ENCODE measurements at places on chromosomes 6 and 20.

GRCh38 chr20:22341508-22341907 is 242.9 kb downstream of the FOXA2 start:
- DNase-seq = peak; percentile 8

- DNase-seq = no peak
Measured at GRCh38 chr6:156867121-156867520, 89.9 kb downstream of the ARID1B start.

DNA sequence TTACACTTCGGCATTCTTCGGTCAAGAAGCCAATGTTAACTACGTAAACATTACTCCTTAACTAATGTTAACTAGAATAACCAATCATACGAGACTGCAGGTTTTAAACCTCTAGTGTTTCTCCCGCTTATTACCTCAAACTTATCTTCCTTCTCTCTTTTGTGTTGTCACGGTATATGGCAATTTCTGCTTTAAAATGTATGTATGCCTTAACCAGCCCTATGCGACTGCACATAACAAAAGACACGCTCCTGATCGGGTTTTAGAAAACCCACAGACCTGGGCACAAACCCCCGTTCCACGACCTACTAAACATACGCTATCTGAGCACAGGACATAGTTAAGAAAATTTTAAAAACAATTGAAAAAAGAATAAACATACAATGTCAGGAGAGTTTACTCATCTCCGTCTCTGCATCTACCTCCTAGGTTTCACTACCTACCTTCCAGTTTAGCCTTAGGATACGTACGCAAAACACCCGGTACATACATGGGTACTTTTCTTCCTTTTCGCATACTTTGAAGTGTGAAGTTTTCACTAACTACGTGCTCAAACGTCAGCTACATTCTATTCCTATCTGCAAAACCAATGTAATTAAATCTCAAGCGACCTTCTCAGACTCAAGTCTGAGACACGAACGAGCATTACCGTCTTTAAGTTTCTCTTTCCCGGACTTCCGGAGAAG is 1.1 kb downstream of the CD164 start:
- peak; percentile 54 for DNase-seq

DNA sequence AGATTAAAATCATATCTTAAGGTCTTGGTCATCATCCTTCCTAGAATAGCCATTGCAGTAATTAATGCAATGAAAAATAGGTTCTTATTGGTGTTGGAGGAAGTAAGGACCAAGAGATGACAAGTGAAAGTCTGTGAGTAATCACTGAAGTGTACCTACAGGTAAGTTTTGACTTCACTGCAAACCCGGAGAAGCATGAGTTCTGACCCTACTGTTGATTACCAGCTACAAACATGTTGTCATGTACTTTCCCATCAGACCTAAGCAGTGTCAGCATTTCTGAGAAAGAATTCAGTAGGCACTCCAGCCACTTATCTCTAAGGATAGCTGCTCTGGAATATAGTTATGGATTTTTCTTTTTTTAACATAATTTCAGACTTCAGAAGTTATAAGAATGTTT is 280.9 kb downstream of the ZFAND3 start:
- no peak for DNase-seq

DNA sequence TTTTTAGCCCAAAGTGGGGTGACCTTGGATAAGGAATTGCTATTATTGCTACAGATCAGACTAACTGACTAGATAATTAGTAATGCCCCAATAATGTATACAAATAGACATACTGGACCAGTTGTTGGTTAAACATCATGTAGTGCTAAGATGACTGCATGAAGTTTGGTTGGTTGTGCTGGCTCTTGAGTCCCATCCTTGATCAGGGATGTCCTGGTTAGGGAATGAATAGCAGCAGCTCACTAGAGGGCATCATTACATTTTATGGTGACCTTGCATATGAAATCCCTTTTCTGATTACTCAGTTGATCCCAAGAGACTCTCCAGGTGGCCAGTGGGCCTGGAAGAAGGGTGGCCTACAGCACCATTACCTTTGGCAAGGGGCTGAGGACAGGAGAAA is 10.9 kb downstream of the TPBG start:
- peak; percentile 17 for DNase-seq

DNA sequence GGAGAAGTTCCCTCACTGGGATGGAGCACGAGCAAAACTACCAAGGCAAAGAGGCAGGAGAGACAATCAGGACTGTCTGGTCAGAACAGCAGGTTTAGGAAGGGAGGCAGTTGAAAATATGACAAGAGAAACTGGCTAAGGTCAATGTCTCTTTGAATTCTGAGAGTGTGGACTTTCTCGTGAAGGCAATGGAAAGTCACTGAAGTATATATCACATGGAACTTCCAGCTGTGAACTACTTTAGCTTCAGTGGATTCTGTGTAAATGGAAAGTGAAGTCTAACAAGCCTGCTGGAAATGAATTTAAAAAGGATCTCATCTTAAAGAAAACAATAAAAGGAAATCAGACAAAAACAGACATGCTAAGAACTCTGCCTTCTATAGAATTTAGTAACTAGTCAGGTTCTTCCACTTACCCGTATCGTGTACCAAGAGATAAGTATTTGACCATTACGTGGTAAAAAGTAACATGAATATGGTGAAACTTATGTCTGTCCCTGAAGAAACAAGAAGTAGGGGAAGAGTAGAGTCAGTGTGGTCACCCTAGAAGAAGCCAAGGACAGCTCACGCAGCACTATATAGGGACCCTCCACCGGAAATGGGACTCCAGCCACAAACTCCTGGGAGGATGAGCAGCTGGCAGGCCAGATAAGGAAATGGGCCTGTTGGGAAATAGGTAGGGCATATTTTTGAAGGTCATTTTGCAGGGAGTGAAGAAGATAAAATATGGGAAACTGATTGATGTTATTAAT is 123.4 kb downstream of the MAP7 start:
- no peak for DNase-seq

DNA sequence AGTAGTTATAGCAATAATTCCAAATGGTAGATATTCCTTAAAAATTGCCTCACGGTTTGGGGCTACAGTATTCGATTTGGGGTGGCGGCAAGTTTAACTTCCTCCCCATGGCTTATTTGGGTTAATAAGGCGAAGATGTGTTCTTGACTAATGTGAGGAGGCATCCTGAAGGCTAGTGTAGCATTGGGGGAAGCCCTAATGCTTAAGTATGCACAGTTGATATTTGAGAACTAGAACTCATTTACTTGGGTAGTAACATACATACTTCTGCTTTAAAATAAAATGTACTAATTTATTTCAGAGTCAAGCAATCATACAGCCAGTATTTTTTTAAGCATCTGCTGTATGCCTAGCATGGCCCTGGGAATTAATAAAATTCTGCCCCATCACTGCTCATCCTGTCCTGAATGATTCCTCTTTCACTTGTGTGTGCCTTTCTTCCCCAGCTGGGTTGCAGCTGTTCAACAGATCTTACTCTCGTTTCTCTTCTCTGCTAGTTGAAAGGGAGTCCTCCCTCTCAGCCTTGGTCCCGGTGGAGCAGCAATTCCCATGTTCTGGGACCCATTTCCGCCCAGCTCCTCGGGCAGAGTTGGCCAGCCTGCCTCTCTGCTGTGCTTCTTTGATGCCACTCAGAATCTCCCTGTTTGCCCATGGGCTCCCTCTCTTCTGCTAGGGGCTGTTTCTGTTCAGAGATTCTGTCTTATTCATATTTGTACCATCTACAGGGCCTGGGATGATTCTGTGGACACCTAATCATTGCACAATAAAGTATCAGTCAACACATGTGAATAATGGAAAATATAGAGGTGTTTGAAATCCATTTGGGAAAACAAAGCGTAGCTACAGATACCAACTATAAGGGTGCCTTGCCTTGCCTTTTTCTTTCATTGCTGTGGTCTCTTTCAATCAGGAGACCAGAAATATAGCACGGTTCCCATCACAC is 104.8 kb downstream of the ARID1B start:
- DNase-seq = no peak

GRCh38 chr20:62176866-62177265 is 6.0 kb upstream of the MTG2 start:
- DNase-seq = no peak

DNA sequence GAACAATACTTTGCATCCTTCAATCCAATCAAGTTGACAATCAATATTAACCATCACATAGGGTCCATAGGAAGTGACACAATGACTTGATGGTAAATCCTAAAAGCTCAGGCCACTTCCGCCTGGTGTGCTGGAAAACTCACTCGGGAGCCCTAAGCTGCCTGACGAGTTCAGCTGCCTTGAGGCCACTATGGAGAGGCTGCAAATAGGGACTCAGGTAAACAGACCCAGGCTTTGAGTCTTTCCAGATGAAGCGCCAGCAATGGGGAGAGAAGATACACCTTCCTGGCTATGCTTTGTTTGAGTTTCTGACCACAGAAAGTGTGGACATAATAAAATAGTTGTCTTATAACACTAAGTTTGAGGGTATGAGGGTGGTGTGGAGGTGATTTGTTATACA is 112.6 kb downstream of the GPR63 start:
- no peak for DNase-seq

- DNase-seq = no peak
Measured at GRCh38 chr20:60306105-60306504, 347.9 kb downstream of the CDH26 start.

- no peak for DNase-seq
Measured at GRCh38 chr20:51667491-51667890, 100.7 kb downstream of the ATP9A start.

- DNase-seq = no peak
Measured at GRCh38 chr20:46682063-46682821, 7.0 kb downstream of the TP53RK start.

DNA sequence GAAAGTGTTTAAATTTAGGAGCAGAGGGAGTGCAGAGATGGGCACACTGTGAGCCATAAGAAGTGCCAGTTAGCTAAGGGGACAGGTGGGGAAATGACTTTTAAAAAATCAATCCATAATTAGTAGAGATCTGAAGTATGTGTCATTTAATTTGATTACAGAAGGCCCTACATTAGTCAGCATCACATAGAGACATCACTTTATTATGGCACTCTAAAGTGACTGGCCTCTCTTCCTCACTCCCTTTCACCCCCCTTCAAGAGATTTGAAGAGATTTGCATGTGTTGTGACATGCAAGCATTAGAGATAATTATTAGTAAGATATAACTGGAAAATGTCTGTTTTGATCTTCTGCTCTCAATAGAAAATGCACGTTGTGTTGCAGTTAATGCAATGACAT is 86.7 kb downstream of the SLX4IP start:
- no peak for DNase-seq

GRCh38 chr6:17476511-17476910 is 83.1 kb downstream of the CAP2 start:
- DNase-seq = no peak

DNA sequence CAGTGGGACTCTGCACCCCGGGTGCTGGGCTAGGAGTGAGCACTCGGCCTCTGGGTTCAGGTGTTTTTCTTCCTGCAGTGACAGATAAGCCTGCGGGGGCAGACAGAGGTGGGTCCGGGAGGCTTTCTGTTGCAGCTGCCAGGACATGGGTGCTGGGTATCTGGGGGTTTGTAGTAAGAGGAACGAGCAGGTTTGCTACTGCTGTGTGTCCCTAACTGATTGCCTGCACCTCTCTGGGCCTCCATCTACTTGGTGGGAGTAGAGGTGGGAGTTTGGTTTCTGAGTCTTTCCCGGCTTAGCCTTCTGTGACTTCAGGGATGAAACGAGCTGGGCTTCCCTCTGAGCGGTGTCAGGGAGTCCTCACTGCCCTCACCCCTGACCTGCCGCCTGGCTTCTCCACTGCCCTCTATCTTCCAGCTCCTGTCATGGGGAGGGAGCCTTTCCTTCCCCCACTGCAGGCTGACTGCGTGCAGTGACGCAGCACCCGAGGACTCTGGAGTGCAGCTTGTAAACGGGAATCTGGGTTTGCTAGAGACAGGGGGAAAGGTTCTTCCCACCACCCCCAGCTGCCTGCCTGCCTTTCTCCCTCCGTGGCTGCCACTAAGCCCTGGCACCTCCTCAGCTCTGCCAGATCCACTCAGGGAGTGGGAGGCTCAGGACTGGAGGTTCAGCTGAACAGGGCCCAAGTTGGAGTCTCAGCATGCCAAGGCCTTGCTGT is 6.7 kb downstream of the DLGAP4 start:
- DNase-seq = no peak

GRCh38 chr6:105526225-105526872 is 123.5 kb upstream of the PREP start:
- no peak for DNase-seq

GRCh38 chr6:166997768-166998255 is 1.4 kb upstream of the CEP43 start:
- DNase-seq = peak; percentile 84

- no peak for DNase-seq
Measured at GRCh38 chr6:89980353-89980752, 86.1 kb downstream of the GJA10 start.

DNA sequence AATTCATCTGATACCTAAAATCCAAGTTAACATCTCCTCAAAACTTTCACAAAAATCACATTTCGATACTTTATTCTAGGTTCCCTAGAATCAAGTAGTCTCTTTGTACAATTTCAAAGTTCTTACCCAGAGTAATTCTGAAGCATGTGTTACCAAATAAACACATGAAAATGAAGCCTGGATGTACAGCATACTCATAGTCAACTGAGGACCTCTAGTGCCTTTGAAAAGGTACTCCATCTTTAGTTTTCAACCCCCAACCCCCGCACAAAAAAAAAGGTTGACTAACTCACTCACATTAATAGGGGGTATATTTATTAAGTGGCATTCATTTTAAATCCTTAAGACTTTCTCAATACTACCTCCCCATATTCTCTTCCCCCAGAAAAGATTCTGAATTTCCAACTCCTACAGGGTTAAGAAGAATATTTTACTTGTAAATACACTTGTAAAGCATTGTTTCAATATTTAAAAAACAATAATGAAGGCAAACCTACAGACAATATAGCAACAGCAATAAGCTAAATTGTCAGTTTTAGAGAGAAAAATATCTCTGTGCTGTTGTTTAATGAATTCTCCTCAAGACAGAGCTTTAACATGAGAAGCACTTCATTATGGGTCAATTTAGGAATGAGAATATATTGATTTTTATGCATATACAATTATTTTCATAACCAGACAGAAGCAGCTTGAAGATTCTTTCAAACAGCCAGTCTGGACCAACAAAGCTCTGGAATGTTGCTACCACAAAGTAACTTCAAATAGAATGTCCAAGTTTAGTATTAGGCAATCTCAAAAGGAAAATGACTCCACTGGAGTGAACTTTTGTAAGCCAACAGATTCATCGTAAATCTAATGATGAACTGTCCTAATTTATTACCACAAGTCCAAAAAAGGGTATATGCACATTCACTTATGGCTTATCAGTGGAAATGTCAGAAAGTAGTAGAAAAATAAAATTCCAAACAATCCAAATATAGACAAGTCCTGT is 3.3 kb downstream of the PLN start:
- peak; percentile 87 for DNase-seq

- no peak for DNase-seq
Measured at GRCh38 chr20:58224097-58224496, 4.4 kb downstream of the ANKRD60 start.

DNA sequence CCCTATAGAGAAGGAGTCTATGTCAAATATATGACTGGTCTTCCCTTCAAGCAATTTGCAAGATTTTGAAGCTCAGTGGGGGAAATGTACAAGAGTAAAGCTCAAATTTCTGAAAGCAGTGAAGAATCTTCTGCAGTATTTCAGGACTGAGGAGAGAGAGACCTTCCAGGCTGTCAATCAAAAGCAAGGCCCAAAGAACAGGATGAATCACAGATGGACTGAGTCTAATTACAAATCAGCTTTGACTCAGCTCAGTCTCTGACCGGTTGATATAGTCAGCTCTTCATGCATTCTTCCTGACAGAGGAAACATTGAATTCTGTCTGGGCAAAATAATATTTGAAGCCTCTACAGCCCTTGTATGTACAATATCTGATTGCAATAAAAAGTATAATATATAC is 7.7 kb upstream of the HTR1B start:
- peak; percentile 56 for DNase-seq
